Dorsolateral prefrontal cortex (tissue), 122 donors: ENCODE measurements at places on chromosomes 16 and 17.

DNA sequence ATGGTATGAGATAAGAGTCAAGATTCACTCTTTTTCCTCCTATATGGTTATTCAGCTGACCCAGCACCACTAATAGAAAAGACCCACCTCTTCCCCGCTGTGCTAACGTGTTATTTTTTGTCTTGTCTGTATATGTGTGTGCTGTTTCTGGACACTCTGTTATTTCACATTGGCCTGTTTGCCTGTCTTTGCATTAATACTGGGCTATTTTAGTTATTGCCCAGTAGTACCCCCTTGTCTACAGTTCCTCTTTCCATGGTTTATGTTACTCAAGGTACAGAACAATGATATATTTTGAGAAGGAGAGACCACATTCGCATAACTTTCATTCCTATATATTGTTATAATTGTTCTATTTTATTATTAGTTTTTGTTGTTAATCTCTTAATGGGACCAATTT, 74.0 kb upstream of the SIAH1 start:
- no peak for DNase-seq

DNA sequence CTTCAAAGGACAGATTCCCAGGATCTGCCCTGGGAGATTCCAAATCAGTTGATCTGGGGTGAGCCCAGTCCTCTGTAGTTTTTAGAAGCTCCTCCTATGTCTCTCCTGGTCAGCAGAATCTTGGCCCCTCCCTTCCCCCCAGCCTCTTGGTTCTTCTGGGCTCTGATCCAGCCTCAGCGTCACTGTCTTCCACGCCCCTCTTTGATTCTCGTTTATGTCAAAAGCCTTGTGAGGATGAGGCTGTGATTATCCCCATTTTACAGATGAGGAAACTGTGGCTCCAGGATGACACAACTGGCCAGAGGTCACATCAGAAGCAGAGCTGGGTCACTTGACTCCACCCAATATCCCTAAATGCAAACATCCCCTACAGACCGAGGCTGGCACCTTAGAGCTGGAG, 840 bp upstream of the CDH5 start:
- no peak for DNase-seq

- no peak for DNase-seq
Measured at GRCh38 chr17:1362964-1363363, 37.1 kb downstream of the YWHAE start.

- DNase-seq: no peak
Measured at GRCh38 chr17:15434956-15435355, 32.5 kb downstream of the CDRT4 start.

- DNase-seq: no peak
Measured at GRCh38 chr17:16342979-16343378, 10.3 kb downstream of the CENPV start.
